ENCODE measurements at places on chromosomes 2 and 18. TPM values are rescaled to one million over a fixed set of nuclear protein-coding genes. Genes with fewer than 3 reads are reported as not detected.
A peak's percentile ranks its signal among the peaks of the same experiment; 100 is the strongest.

DNA sequence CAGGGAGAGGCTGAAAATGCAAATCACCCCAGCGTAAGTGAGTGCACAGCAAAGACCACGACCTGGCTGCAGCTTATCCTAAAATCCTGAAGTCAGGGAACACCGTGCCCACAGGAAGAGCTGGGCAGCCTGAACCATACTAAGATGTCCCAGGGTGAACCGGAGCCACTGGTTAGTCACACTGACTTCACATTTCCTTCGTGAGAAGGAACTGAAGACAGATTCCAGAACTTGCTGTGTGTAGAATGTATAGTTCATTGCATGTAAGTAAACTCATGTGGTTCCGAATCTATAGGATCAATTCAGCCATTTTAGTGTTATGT is 84.6 kb upstream of the NDUFV2 start:
- no peak for DNase-seq

GRCh38 chr18:65725251-65726050 is 25.4 kb upstream of the CDH7 start:
- DNase-seq = no peak

DNA sequence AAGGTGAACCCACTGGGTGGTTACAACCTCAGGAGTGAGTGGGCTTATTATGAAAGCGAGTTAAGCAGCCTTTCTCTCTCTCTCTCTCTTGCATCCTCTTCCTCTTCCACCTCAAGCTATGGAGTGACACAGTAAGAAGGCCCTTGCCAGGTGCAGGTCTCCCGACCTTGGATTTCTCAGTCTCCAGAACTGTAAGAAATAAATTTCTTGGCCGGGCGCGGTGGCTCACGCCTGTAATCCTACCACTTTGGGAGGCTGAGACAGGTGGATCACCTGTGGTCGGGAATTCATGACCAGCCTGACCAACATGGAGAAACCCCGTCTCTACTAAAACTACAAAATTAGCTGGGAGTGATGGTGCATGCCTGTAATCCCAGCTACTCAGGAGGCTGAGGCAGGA is 14.4 kb downstream of the MYCN start:
- peak; percentile 36 for DNase-seq

GRCh38 chr2:190235101-190235500 is 84.5 kb downstream of the HIBCH start:
- DNase-seq = no peak

Gene MOGAT1
- total RNA-seq = 0.24 TPM

GRCh38 chr2:27701676-27702075 is 38.0 kb downstream of the SLC4A1AP start:
- DNase-seq = no peak

DNA sequence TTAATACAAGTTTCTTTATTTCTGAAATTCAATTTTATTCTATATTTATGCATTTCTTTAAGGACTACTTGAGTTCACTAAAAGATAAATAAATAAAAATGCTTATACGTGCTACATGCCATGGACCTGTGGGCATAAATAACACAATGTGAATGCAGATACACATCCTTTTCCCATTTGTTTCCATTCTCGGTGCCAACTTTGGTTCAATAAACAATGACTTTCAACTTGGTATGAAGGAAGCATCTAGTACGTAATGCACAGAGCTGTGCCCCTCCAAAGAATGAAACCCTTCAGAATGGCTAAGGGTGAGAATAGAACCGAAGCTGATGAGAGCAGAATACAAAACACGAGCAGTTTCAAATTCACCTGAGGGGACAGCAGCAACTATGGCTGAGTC is 409.3 kb downstream of the MTX2 start:
- no peak for DNase-seq

DNA sequence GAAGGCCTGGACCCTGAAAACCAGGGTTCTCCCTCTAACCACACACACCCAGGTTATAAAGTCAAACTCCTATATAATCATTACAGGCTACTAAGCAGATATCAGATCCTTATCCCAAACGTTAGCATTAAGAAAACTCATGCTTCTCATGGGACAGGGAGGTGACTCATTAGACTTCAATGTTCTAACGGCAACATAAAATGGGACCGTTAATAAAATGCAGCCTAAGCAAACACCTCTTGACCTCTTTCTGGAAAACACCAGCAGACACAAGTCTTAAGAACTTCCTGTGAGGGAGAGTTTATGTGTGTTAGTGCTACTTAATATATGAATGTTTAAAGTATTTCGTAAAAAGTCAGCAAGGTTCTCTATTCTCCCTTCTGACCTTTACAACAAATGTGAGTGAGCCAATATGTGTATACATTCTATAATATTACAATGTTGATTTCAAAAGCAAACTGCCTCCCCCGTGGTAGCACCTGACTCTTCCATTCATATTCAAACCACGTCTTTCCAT is 31.7 kb downstream of the LPIN2 start:
- no peak for DNase-seq

Gene DAPL1
- total RNA-seq = not detected

Measured in cardiac septum (tissue), 1 donor.